ENCODE measurements at places on chromosomes 5 and 9.

- no peak for DNase-seq
Observed at GRCh38 chr5:165448753-165449152, 1943.3 kb downstream of the MAT2B start.

DNA sequence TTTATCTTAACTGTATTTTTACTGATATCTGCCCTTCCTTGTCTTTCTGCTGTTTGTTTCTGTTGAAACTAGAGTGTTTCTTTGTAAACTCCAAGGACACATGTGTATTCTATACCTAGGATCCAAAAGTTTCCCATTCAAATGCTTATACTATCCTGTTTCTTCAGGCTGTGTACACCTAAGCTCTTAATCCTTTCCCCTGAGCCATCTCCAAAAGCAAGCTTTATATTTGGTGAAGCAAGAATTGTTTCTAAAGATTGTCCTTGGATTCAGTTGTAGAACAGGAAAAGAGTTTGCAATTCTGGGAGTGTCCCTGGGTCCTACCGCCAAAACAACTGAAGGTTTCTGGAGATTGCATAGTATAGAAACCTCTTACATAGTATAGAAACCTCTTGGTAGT is 65.9 kb downstream of the CWC27 start:
- no peak for DNase-seq

DNA sequence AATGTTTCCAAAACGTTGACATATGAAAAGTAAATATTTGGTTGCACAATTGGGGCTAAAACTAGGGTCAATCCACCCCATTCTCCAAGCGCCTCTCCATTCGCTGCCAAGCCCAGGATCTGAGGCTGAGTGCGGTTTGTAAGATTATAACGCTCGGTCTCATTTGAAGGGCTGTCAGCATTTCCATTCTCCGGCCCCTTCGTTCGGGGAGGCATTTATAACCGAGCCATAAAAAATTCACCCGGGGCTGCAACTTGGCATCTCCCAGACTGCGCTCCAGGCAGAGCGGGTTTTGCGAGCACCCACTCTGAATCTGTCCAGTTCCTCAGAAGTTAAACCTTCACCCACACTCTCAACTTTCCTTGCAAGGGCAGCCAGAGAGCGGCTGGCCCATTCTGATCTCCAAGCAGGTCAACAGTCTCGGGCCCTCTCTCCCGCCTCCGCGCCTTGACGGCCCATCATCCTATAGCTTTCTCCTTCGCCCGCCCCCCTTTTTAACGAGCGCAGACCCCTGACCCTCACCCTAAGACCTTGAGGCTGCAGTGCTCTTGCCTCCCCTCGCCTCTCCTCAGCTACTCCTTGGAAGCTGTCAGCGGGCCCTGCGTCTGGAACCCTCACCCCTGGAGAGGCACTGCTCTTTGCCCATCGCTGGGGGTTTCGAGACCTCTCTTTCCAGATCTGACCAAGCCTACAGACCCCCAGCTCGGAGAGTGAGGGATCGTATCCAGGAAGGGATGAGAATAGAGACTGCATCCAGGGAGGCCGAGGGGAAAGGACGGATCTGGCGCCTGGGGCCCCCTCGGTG is 1.1 kb downstream of the SLIT3 start:
- DNase-seq: no peak

DNA sequence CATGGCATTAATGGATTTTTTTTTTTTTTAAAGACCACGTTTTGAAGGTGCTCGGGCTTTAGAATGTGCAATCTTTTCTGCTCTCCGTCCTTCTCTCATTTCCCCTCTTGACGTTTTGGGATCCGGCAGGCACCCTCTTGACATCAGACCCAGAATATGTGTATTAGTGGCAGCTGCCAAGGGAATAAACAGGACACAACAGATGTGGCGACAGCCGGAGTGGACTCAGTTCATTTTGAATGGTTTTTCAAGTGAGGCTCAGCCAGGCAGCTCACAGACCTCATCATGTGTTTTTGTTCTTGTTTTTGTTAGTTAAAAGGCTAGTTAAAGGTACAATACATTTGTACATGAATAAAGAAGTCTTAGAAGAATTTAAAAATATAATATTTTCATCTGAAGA is 365.0 kb upstream of the SEMA6A start:
- no peak for DNase-seq

DNA sequence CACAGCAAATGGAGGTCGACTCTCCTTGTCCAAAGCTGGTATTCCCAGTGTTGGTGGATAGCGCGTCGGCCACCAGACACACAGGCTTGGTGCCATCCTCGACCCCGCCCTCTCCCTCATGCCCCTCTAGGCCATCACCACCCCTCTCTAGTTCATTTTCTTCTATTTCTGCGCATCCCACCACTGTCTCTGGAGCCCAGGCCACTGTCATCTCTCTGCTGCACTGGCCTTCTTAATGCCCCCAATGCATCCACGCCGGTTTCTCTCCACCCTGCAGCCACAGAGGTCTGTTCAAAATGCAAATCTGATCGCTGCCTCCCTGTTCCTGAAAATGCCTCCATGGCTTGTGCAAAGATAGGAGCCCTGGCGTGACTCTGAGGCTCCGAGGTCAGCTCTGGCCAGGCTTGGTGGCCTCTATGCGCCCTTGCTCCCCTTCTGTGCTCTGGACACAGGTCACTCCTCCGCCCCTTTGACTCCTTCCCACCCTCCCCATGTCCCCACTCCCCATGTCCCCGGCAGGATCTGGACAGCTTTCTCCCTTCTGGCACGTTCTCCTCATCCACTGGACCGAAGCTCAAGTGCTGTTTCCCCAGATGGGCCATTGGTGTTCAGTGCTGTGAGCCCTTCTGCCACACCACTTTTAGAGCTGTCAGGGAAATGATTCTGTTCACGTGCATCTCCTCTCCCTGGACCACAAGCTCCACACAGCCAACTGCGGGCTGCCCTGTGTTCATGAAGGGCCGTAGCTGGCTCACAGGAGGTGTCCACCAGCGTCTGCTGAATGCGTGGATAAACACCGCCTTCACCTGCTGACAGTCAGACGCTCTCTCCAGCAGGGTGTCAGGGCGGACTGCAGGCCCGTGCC is 59.5 kb upstream of the RNF130 start:
- DNase-seq: no peak

All from lung microvascular endothelial cell (primary cell).